ENCODE measurements at places on chromosomes 6 and 20.

GRCh38 chr20:52991830-52992229 lies 19.7 kb downstream of the TSHZ2 start:
- DNase-seq, result no peak

GRCh38 chr6:45543298-45544235 lies 165.8 kb upstream of the SUPT3H start:
- DNase-seq, result no peak

- no peak for DNase-seq
These were observed 246.7 kb upstream of the MARCKS start for GRCh38 chr6:113610377-113610988.

- DNase-seq, result no peak
These were observed 42.2 kb downstream of the DTNBP1 start for GRCh38 chr6:15620611-15621010.

- DNase-seq, result no peak
These were observed 52.7 kb downstream of the GOPC start for GRCh38 chr6:117549611-117550010.

GRCh38 chr20:9617940-9618339 lies 103.5 kb downstream of the LAMP5 start:
- DNase-seq, result no peak

GRCh38 chr6:135117413-135117968 lies 62.9 kb upstream of the HBS1L start:
- no peak for DNase-seq

DNA sequence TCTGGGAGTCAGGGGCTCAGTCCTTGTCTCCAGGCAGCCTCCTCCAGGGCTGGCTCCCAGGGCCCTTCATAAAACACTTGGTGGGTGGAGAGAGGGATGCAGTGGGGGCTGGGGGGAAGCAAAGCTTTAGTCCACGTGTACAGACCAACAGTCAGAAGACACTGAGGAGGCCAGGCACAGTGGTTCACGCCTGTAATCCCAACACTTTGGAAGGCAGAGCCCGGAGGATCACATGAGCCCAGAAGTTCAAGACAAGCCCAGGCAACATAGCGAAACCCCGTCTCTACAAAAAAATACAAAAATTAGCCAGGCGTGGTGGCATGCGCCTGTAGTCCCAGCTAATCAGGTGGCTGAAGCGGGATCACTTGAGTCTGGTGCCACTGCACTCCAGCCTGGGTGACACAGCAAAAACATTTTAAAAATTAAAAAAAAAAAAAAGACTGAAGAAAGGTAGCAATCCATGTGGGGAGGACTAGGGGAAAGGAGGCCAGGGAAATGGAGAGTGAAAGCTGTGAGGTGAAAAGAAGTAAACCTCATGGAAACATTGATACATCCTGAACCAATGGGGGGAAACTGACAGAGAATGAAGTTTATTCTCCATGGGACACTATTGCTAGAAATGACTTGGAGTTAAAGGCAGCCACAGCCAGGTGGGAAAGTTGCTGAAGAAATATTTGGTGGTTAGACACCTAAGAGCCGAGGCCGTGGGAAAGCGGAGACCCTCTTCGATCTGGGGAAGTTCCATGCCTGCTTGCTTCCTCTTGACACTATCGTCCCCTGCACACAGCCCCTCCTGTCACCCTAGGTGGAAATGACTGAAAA lies 35.4 kb downstream of the PIM1 start:
- DNase-seq, result no peak

GRCh38 chr20:40865095-40865494 lies 163.5 kb upstream of the TOP1 start:
- no peak for DNase-seq

DNA sequence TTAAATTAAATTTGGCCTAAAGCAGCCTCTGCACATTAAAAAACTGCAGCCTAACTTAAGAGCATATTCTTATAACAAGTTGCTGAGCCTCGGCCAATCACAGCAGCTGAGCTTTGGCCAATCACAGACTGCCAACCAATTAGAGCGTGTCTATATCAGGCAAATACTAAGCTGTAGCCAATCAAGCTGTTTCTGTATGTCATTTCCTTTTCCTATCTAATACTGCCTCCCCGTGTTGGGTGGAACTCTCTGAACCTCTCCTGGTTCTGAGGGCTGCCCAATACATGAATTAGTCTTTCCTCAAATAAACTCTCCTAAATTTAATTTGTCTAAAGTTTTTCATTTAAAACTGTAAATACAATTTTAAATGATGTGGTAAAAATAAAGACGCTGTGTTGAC lies 3.9 kb upstream of the TMEM244 start:
- DNase-seq, result no peak

DNA sequence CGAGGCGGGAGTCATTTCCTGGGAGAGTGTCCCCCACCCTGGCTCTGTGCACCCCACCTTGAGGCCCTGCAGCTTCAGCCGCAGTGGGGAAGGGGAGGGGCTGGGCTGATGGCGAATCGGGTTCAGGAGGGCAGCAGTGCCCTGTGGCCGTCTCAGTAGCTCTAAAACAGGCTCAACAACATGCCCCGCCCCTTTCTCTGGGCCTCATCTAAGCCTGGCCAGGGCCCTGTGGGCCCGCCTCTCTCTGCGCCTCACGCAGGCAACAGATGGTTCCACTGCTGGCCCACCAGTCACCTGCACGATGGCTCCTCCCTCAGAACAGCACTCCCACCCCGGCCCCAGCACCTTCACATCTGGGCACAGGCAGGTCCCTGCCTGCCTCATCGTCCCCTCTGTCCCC lies 30.2 kb downstream of the CHRNA4 start:
- no peak for DNase-seq

- DNase-seq, result no peak
These were observed 1383.8 kb upstream of the MAP3K7 start for GRCh38 chr6:91970700-91971099.

- DNase-seq, result no peak
These were observed 980 bp downstream of the MBOAT1 start for GRCh38 chr6:20211037-20211940.

- DNase-seq, result no peak
These were observed 33.4 kb downstream of the RWDD2A start for GRCh38 chr6:83226517-83226916.

GRCh38 chr20:10508060-10508459 lies 73.0 kb downstream of the SLX4IP start:
- no peak for DNase-seq

- DNase-seq, result no peak
These were observed 101.7 kb upstream of the SMLR1 start for GRCh38 chr6:130725551-130725950.

DNA sequence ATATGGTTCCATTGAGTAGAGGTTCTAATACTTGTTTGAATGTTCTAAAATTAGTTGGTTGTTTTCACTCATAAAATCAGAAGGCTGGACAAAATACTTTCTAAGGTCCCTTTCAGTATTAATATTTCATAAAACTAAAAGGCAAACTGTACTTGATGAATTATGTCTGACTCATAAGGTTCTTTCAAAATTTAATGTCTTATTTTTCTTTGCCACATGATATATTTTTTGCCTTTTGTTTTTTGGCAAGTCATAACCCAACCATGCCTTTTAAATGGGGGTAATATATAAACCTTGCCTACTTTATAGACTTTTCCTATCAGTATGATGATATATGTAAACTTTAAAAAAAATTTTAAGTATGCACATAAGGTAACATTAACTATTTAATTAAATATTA lies 244.7 kb downstream of the PTPRK start:
- no peak for DNase-seq

DNA sequence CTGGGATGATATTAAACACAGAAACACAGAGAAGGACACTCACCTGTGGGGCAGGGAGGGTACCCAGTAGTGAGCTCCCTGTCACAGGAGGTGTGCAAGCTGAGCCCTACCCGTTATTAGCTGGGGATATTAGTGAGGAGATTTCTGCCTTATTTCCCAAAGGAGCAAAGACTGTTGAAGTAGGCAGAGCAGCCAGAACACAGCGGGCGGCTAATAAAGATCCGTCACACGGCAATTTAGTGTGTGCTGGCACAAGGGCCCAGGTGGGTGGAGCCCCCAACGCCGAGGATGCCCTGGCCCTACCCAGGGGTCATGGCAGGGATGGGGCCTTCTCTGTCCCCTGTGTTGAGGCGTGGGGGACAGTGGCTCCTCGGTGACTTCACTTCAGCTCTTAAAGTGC lies 8.3 kb downstream of the VSTM2L start:
- no peak for DNase-seq

- DNase-seq, result no peak
These were observed 838.0 kb downstream of the DHX35 start for GRCh38 chr20:39800111-39800510.

GRCh38 chr6:36862164-36862847 lies 12.3 kb downstream of the PPIL1 start:
- no peak for DNase-seq

GRCh38 chr20:23583526-23583925 lies 15.2 kb upstream of the CST9L start:
- DNase-seq, result no peak

DNA sequence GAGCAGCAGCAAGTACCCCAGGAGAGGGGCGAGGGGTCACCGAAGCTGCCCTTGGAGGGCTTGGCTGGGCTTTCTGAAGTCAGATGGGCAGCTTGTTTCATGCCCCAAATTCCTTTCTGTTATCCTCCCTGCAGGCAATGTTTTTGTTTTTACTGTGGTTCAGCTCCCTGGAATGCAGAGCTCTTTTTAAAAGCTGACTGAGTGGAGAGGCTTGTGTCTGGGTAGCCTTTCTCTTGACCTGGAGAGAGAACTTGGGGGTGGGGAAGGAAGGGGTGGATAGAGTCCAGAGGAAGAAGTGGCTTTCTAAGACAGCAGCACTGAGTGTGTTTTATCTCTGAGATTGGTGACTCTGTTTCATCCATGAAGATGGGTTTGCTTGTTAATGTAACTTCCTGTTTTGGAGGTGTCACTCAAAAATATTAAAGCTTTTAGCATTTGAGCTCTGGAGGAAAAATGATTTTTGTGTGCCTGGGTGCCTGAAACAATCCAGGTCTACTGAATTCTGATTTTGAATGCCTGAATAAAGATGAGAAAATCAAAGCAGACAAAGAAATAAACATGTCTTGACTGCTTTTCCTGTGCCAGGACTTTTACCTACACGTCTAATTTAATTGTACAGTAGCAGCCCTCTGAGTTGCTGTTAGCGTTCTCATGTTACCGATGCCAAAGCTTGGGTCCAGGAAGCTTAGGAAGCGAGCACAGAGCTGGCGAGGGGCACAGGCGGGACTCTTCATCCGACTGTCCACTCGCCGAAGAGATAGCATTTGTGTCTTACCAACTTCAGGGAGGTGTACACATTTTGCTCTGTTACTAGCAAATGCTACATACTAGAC lies 78.2 kb upstream of the EEF1E1 start:
- DNase-seq, result no peak

GRCh38 chr20:48298851-48299484 lies 513.7 kb upstream of the SULF2 start:
- no peak for DNase-seq

GRCh38 chr20:2357114-2357513 lies 23.6 kb upstream of the TGM6 start:
- no peak for DNase-seq

- no peak for DNase-seq
These were observed 51.2 kb downstream of the LGSN start for GRCh38 chr6:63268574-63268973.

- no peak for DNase-seq
These were observed 149.3 kb downstream of the SLC24A3 start for GRCh38 chr20:19361790-19362189.

GRCh38 chr20:61860260-61860987 lies 205.3 kb downstream of the TAF4 start:
- no peak for DNase-seq

GRCh38 chr6:21003780-21004541 lies 469.7 kb downstream of the CDKAL1 start:
- no peak for DNase-seq

- DNase-seq, result no peak
These were observed 21.1 kb downstream of the FOXC1 start for GRCh38 chr6:1630771-1631217.

DNA sequence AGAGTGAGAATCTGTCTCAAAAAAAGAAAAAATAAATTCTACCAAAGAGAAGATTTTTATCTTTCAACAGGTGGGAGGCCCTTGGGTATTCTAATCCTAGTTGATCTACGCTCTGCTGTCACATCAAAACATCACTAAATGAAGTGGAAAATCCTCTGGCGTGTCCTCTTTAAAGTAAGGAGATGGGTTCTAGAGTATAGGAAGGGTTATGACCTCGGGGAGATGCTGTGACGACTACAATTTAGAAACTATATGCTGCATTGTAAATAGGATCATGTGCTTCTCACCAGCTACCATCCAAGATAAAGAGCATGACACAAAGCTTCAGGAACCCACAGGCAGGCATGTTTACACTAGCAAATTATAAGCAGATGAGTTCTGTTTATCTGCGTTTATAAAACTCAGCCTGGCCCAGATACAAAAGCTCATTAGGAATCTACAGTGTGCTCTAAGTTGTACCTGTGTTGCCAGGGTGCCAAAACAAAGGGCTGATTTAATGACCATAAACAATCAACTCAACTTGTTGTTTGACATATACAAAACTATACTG lies 197.1 kb upstream of the PLN start:
- DNase-seq, result no peak

- no peak for DNase-seq
These were observed 120.1 kb downstream of the CLIC5 start for GRCh38 chr6:45895569-45895968.

DNA sequence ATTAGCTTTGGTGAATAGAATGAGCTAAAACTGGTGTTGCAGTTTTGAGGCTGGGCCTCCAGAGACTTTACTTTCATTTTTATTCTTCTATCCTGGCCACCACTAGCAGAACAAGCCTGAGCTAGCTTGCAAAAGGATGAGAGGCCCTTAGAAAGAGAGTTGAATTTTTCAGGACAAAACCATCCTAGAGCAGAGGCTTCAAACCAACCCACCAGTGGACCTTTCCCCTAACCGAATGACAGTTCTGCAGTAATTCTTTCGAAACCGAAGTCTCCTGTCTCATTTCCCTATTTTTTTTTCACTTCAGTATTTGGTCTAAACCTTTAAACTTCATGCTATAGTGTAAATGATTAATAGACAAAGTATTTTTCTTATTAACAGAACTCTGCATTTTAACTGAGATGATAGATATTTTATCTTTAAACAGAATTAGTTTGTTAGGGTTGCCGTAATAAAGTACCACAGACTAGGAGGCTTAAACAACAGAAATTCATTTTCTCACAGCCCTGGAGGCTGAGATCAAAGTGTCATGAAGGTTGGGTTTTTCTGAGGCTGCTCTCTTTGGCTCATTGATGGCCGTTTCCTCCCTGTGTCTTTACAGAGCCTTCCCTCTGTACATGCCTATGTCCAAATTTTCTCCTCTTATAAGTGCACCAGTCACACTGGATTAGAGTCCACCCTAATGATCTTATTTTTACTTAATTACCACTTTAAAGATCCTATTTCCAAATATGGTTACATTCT lies 80.6 kb upstream of the PAK5 start:
- DNase-seq, result no peak

DNA sequence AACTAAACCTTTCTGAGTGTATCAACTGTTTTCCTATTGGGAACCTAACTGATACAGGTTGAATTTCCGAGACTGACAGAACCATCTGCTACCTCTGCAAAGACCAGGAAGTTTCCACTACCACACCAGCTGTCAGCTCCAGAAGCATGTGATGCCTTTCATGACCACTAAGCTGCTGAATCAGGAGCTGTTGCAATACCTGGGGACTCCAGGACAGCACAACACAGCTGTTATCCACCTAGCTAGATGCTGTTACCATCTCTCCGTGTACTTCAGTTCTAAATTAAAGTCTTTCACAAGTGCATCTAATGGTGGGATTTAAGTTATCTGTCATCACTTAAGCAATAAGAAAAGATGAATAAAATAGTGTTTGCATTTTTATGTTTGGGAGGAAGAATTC lies 158.2 kb upstream of the IMPG1 start:
- DNase-seq, result no peak

- DNase-seq, result no peak
These were observed 381.8 kb upstream of the MARCKS start for GRCh38 chr6:113475392-113475791.

GRCh38 chr20:4919047-4919704 lies 82.1 kb downstream of the SLC23A2 start:
- DNase-seq, result no peak
